ENCODE measurements at places on chromosomes 3 and 15. TPM values are rescaled to one million over a fixed set of nuclear protein-coding genes. Genes with fewer than 3 reads are reported as not detected.

The SMCO1 gene
- total RNA-seq, result not detected

The CLDN16 gene
- 0.10 TPM for total RNA-seq

The ABHD17C gene
- total RNA-seq, result 0.84 TPM

The AKAP13 gene
- 346 TPM for total RNA-seq

The ISL2 gene
- total RNA-seq, result 0.21 TPM

The ITIH3 gene
- total RNA-seq, result not detected

The PML gene
- total RNA-seq, result 23.1 TPM

The PAK6 gene
- 0.42 TPM for total RNA-seq

The KLHL6 gene
- total RNA-seq, result 24.9 TPM

The NEK10 gene
- total RNA-seq, result 0.63 TPM

The MKRN3 gene
- 1.6 TPM for total RNA-seq

The LEKR1 gene
- 9.4 TPM for total RNA-seq

All from mononuclear cell (primary cell).